ENCODE measurements at places on chromosomes 4 and X.

GRCh38 chr4:186726426-186727168 is 2.9 kb upstream of the FAT1 start:
- no peak for DNase-seq

DNA sequence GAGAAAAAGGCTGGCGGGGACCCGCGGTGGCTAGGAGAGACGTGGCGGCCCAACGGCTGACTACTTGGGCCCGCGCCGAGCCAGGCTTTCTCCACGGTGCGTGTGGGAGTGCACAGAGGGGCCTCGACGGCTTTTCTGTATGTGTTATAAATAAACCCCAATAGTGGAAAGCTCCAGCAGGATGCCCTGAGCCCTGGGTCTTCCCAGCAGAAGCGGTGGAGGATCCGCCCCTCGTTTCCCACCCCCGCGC is 268 bp upstream of the PRRG1 start:
- no peak for DNase-seq

GRCh38 chrX:46576458-46576857 is 2.9 kb downstream of the CHST7 start:
- no peak for DNase-seq

- peak; percentile 85 for DNase-seq
Observed at GRCh38 chrX:75155827-75156525, at the start of gene ABCB7. Gene ABCB7, minus strand, starts transcription at chrX:75156283. Its CDS starts 11 bp downstream, at chrX:75156272.

- DNase-seq, result no peak
Observed at GRCh38 chrX:16458208-16458607, 191.8 kb upstream of the S100G start.

DNA sequence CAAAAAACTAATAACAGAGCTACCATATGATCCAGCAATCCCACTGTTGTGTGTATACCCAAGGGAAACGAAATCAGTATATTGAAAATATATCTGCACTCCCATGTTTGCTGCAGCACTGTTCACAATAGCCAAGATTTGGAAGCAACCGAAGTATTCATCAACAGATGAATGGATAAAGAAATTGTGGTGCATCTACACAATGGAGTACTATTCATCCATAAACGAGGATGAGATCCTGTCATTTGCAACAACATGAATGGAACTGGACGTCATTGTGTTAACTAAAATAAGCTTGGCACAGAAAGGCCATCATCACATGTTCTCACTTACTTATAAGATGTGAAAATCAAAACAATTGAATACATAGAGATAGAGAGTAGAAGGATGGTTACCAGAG is 402.1 kb downstream of the KCTD8 start:
- no peak for DNase-seq

DNA sequence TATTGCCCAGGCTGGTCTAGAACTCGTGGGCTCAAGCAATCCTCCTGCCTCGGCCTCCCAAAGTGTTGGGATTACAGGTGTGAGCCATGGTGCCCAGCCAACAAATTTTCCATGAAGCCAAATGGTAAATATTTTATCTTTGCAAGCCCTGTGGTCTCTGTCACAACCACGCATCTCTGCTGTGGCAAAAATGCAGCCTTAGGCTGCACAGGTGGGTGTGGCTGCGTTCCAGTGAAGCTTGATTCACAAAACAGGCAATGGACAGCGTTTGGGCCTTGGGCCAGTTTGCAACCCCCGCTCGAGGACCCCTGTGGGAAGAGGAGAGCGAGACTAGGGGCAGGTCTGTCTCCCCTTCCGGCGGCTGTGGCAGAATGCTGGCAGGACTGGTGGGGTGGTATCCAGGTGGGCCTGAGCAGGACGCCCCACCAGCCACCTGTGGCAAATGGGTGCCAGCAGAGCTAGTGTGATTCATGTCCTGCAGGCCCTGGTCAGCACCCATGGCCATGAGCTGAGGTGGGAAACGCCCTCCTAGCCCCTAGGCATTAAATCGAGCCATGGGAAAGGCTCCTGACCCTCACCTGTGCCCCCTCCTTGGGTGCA is 19.7 kb downstream of the HTRA3 start:
- no peak for DNase-seq

GRCh38 chr4:3871881-3872833 is 106.0 kb downstream of the ADRA2C start:
- DNase-seq, result no peak

GRCh38 chrX:46961574-46962283 is 49.5 kb downstream of the JADE3 start:
- DNase-seq, result no peak

GRCh38 chr4:20995610-20996009 is 295.4 kb downstream of the PACRGL start:
- no peak for DNase-seq

GRCh38 chr4:87071401-87071800 is 136.6 kb downstream of the AFF1 start:
- DNase-seq, result no peak

DNA sequence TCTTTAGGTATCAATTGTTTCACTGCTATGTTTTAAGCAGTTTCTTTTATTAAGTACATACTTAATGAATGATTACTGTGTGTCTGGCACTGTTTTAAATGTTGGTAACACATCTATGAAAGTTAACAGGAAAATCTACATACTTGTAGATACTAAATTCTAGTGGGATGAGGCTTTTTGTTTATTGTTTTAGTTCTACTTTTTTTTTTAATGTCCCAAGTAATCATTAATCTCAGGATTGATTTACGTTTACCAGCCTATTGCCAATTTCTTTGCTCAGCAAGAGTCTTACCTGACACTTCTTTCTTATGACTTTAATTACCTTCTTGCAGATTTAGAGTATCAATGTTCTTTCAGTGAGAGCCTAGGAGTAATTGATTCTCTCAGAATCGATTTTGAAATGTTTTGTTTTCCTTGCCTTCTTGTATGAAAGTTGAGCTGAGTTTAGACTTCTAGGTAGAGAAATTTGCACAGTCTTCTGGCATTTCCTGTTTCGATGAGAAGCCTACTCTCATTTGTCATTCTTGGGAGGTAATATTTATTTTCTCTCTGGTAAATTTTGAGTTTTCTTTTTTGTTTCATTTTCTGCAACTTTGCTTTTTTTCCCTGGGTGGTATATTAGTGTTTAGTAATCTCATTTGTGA is 235.2 kb upstream of the ANKRD50 start:
- no peak for DNase-seq

DNA sequence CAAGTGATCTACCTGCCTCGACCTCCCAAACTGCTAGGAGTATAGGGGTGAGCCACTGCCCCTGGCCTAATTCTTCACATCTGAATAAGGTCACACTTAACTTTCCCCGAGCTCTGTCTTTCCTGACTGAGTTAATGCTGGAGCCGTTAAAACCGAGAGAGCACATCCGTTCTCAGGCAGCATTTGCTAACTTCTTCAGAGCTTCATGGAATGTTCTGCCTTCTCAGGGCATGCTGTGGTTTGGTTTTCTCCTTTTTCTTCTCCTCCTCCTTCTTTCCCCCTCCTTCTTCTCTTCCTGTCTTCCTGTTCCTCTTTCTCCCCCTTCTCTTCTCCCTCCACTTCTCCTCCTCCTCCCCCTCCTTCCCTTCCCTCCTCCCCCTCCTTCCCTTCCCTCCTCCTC is 119.9 kb downstream of the ASMT start:
- no peak for DNase-seq

DNA sequence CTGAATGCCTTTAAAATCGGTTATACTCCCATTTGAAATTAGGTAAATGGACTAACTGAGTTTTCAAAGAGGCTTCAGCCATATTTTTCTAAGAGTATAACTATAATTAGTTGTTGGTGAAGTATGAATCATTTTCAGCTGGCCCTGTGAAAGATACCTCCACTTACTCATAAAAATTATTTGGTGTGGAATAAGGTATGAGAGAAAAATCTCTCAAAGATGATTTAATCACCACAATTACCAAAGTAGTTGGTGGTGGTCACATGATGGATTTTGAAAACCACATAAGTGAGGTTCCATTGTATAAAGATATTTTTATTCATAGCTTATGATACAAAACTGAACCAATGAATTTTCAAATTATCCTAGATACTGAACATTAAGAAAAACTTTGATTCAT is 9.0 kb upstream of the KLHL2 start:
- no peak for DNase-seq

GRCh38 chr4:25493466-25493865 is 116.4 kb downstream of the ANAPC4 start:
- DNase-seq, result no peak

- peak; percentile 19 for DNase-seq
Observed at GRCh38 chrX:3743801-3744439, 30.5 kb upstream of the PRKX start.

GRCh38 chrX:15679246-15679645 is 14.6 kb upstream of the CLTRN start:
- no peak for DNase-seq

DNA sequence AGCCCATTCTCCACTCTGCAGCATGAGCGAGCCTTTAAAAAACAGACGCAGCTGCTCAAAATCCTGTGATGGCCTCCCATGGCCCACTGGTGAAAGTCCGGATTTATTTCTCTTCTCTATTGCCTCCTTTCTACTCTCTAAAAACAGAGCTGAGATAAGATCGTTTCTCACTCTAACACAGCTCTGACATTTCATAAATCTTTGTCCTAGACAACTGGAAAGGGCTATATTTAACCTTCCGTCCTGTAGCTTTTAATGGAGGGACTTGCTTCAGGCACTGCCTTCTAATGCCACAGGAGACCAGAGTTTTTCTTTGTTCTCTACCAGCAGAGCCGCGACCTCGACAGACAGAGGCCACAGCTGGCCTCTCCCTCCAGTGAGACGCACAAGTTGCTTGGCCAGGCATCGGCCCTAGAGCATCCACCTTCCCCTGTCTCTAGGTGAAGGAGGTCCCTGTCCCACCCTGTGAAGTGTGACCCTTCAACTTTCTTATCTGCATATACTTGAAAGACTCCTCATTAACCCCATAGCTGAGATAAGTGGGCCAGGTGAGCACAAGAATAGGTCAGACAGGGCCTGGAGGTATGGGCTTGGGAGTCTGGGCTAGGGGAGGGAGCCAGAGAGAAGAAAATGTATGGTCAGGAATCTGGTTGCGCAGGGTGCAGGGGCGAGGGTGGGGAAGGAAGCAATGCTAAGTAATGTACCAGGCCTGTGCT is 50.0 kb downstream of the RTL5 start:
- DNase-seq, result no peak

DNA sequence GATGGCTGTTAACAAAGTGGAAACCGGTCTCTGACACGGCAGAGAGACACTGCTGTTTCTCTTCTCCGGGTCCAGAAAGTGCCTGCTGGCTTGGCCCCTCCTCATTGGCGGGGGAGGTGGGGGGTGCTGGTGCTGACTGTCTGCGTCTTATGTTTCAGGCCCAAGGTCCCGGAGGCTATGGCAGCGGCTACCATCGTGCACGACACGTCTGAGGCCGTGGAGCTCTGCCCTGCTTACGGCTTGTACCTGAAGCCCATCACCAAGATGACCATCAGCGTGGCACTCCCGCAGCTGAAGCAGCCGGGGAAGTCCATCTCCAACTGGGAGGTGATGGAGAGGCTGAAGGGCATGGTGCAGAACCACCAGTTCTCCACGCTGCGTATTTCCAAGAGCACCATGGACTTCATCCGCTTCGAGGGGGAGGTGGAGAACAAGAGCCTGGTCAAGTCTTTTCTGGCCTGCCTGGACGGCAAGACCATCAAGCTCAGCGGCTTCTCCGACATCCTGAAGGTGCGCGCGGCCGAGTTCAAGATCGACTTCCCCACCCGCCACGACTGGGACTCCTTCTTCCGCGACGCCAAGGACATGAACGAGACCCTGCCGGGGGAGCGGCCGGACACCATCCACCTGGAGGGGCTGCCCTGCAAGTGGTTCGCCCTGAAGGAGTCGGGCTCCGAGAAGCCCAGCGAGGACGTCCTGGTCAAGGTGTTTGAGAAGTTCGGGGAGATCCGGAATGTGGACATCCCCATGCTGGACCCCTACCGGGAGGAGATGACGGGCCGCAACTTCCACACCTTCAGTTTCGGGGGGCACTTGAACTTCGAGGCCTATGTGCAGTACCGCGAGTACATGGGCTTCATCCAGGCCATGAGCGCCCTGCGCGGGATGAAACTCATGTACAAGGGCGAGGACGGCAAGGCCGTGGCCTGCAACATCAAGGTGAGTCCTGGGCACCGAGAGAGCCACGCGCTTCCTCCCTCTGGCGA is 2.2 kb downstream of the AKAP17A start:
- DNase-seq, result no peak

DNA sequence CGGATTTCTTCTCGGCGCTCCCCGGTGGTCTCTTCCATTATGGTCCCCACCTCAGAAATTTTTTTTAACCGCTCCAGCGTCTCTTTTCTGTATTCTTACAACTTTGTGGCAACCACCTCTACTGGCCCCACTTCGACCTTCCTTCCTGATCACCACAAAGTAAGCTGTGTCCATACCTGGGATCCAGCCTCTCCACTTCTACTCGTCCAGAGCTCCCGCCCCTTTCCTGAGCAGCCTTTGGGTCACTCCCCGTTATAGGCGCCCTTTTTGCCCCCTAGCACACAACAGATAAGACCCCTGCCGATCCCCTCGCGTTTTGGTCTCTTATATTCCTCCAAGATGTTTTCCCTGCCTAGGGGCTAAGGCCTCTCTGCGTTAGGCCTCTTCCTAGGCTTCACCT is 557 bp downstream of the PIGG start:
- peak; percentile 17 for DNase-seq

- DNase-seq, result no peak
Observed at GRCh38 chrX:13014111-13015096, 30.0 kb downstream of the FAM9C start.

DNA sequence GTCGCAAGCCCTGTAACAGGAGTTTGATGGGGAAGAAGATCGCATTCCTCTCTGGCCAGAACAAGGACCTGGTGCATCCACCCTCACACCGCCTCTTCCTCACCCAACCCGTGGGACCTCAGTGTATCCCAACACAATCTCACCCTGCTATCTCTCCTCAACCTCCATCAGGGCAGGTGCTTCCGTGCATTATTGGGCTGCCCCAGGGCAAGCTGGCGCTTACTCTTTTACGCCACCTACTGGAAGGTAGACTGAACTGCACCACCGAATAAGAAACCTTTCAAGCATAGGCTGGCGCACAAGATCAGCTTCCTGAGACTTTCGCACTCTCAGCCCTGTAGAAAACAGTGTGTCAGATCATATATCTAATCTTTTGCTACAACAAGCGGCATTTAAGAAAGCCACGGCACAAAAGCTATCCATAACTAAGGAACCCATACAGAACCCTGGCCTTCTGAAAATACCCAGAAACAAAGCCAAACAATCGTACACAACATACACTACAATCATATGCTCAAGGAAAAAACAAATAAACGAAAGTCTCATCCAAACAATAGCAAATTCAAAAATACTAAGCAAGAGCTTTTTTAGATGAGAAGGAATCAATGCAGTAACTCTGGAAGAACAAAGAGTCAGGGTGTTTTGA is 209.3 kb downstream of the UGT8 start:
- DNase-seq, result peak; percentile 51

- no peak for DNase-seq
Observed at GRCh38 chr4:13516315-13516860, 27.9 kb downstream of the NKX3-2 start.

- no peak for DNase-seq
Observed at GRCh38 chr4:26175006-26175786, 145.6 kb upstream of the RBPJ start.

- DNase-seq, result peak; percentile 65
Observed at GRCh38 chr4:123398066-123398852, 1.7 kb downstream of the SPRY1 start.

Measured in hematopoietic multipotent progenitor cell treated with erythropoietin and hydrocortisone succinate and interleukin-3 and kit ligand, for 8 days (in vitro differentiated cells).